ENCODE measurements at places on chromosomes 1 and 21. TPM values are rescaled to one million over a fixed set of nuclear protein-coding genes. Genes with fewer than 3 reads are reported as not detected.

Gene NTMT2
- total RNA-seq: not detected

Gene HAO2
- not detected for total RNA-seq

Gene LCE3D
- total RNA-seq: not detected

Gene LENEP
- 2.3 TPM for total RNA-seq

GRCh38 chr21:33572350-33572749 lies 16.1 kb downstream of the DONSON start:
- DNase-seq: no peak

- DNase-seq: no peak
Observed at GRCh38 chr1:58883037-58883887, 99.4 kb upstream of the JUN start.

- DNase-seq: no peak
Observed at GRCh38 chr1:156805766-156806511, 10.7 kb downstream of the SH2D2A start.

GRCh38 chr21:33406493-33406892 lies 3.3 kb downstream of the IFNGR2 start:
- no peak for DNase-seq

- no peak for DNase-seq
Observed at GRCh38 chr1:30534551-30534940, 188.8 kb downstream of the MATN1 start.

GRCh38 chr1:42551180-42551579 lies 88.1 kb downstream of the CCDC30 start:
- DNase-seq: no peak

GRCh38 chr1:19495799-19496526 lies 10.6 kb upstream of the CAPZB start:
- DNase-seq: no peak

DNA sequence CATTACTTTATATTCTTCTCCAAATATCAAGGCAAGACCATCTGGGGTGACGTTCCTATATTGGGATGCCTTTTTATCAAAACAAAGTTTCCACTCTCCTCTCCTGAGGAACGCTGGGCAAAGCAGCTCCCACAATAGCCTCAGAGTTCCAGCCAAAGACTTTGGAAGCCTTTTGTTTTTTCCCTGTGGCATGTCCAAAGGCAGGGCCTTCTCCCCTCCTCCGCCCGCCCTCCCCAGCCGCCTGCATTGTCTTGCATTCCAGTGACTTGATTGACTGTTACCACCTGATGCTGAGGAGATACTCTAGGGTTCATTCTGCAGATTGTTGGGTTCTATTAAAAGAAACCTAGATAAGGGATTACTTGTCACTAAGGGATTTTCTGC lies 43.5 kb downstream of the PROX1 start:
- no peak for DNase-seq

DNA sequence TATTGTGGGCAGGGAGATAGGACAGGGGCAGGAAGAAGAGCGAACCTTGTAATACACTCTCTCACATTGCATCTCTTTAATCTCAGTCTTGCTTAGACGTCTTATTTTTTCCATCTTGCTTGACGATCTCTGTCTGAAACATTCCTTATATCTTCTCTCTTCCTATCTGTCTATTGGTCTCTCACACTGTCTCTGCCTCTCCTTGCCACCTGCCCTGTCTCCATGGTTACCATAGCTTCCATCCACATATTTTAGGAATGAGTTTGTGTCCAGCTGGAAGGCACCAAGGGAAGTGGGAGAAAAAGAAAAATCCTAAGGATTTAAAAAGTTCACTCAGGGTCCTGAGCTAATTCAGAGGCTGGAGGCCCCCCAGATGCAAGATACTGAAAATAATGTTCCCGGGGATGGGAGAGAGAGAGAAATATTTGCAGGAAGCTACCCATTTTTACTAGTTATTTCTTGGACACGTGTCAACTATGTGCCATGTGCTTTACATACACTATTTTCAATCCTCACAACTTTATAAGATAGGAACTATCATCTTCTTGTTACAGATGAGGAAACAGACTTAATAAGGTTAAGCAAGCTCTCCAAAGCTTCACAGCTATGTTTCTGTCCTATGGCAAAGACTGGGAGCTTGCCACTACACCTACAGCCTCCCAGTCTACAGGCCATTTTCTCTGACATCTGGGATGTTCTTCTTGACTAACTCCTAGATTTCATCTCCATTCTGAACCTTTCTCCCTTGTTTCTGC lies 933 bp downstream of the ANKRD34A start:
- DNase-seq: no peak

Data from activated T-cell treated with anti-CD3 and anti-CD28 coated beads, Interleukin-2, amount 50 U/mL, for 72 hours (primary cell).